ENCODE measurements at places on chromosomes 7 and 10. TPM values are rescaled to one million over a fixed set of nuclear protein-coding genes. Genes with fewer than 3 reads are reported as not detected.

Gene GIMAP5
- not detected for total RNA-seq

Gene ADCYAP1R1
- not detected for total RNA-seq

Gene AOAH
- not detected for total RNA-seq

Gene EPHA1
- not detected for total RNA-seq

Gene SPOCK2
- total RNA-seq, result not detected

Gene PNLIPRP3
- total RNA-seq, result not detected

Gene RTKN2
- total RNA-seq, result 3.3 TPM

Gene AGAP9
- 2.0 TPM for total RNA-seq

Gene APBB1IP
- not detected for total RNA-seq

Gene MALRD1
- total RNA-seq, result not detected

Gene TDRD1
- total RNA-seq, result not detected

Gene BAIAP2L1
- 15.9 TPM for total RNA-seq

Gene KCP
- total RNA-seq, result not detected

Gene RAPGEF5
- total RNA-seq, result 0.97 TPM

Measured in SJSA1 (cell line).